Bronchial epithelial cell (primary cell): ENCODE measurements at places on chromosomes 13 and 19. TPM values are rescaled to one million over a fixed set of nuclear protein-coding genes. Genes with fewer than 3 reads are reported as not detected.

DNA sequence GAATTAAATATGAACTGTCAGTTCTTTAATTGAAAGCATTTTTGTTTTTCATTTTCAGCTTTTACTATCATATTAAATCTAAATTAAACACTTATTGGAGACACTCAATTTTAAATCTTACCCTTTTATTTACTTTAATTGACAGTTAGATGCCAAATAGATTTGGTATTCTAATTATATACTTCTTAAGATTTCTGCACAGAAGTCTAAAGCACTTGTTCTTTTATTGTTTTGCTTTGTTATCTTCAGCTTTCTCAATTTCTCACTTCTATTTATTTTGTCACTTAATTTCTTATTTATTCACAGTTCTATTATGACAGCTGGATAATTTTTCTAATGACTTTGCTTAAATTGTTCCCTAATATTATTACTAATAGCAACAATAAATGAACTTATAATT is 1397.3 kb upstream of the MIR17HG start:
- no peak for DNase-seq

GRCh38 chr13:32594157-32594738 is 8.0 kb downstream of the PDS5B start:
- DNase-seq: peak; percentile 22

- DNase-seq: no peak
Observed at GRCh38 chr13:85565652-85566051, 233.6 kb downstream of the SLITRK6 start.

Gene SIGLEC7
- not detected in 2 replicates for total RNA-seq

Gene SIGLEC11
- not detected in 2 replicates for total RNA-seq

DNA sequence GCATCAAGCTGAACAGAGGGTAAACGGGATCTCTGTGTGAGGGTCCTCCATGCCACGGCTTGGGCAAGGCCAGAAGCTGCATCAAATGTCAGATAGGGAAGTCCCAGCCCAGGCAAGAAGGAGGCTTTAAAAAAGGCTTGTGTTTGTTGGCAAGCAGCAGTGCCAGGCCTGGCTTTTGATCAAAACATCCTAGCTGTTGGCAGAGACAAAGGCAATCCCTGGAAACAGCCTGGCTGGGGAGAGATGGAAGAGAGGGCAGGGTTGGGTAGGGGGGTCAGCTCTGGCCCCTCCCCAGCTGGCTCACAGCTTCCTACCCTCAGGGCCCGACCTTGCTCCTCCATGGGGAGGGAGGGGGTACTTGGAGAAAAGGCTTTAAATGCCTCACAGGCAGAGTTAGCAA is 61.8 kb upstream of the KCTD15 start:
- no peak for DNase-seq

DNA sequence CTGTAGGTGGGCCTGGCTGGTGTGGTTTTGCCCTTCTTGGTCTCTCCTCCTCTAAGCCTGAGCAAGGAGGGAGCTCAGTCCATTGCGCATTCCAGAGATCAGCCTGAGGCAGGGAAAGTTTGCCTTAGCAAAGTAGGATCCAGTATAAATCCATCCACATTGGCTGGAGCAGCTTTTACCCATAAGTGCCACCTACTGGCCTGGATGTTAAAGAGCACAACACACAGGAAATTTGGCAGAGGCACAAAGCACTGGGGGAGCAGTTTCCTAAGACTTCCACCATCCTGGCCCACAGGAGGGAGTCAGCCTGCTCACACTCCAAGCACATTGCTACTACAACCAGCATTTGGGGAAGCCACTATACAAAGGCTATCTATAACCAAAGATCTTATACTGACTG is 1124.2 kb downstream of the SLITRK1 start:
- DNase-seq: peak; percentile 10

- no peak for DNase-seq
Observed at GRCh38 chr13:106178816-106179215, 356.6 kb downstream of the EFNB2 start.

Gene PRR22
- 0.26 and 0.53 TPM in 2 replicates for total RNA-seq

- DNase-seq: no peak
Observed at GRCh38 chr13:75318138-75318833, 163.7 kb downstream of the TBC1D4 start.

Gene SLITRK1
- not detected in 2 replicates for total RNA-seq

DNA sequence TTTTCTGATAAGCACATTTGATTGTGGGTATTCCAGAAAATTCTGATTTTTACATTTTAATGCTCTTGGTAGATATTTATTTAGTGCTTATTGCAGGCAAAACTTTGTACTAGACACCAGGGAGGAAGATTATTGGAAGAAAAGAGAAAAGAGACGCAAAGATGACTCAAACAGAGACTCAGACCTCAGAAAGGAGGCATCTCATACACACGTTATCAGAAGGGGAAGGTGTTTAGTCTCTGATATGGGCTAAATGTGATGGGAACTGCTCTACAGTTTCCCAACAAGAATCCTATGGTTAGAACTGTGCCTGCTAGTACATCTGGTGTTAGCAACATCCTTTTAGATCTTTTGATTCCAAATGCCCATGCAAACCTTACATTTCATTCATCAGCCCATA is 245.6 kb downstream of the KLF5 start:
- peak; percentile 13 for DNase-seq

- DNase-seq: peak; percentile 56
Observed at GRCh38 chr19:35592226-35592625, 6.3 kb downstream of the PMIS2 start.

Gene MEX3D
- 34.2 and 43.4 TPM in 2 replicates for total RNA-seq

Gene HIPK4
- 0.26 TPM in 1 of 2 replicates, not detected in the other for total RNA-seq

- DNase-seq: no peak
Observed at GRCh38 chr19:5951338-5951861, 26.5 kb downstream of the RANBP3 start.

DNA sequence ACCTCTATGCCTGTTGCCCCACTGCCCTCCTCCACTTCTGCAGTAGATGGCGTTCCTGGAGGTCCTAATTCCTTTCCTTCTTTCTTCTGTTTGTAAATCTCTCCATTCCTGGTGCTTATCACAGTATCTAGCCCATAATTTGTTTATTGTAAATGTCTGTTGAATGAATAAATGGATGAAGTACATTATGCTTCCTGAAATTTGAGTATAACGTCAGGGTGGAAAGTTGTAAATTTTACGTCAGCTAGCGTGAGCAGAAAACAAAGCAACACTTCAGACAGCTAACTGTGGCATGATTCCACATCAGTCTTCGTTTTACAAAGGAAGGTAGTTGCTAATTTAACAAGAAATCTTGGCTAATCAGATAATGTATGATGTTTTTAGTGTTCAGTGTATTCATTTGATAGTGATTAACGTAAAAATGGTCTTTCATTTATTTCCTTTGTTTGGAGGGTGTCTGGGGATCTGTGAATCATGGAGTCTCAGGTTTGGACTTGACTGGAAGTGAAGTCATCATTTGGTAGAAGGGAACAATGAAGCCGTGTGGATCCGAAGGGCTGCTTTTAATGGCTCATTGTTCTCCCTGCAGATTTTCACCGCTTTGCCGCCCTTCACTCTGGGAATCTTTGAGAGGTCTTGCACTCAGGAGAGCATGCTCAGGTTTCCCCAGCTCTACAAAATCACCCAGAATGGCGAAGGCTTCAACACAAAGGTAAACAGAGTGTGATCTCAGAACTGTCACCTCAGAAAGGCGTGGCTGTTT is 215.1 kb downstream of the SHISA2 start:
- peak; percentile 92 for DNase-seq

DNA sequence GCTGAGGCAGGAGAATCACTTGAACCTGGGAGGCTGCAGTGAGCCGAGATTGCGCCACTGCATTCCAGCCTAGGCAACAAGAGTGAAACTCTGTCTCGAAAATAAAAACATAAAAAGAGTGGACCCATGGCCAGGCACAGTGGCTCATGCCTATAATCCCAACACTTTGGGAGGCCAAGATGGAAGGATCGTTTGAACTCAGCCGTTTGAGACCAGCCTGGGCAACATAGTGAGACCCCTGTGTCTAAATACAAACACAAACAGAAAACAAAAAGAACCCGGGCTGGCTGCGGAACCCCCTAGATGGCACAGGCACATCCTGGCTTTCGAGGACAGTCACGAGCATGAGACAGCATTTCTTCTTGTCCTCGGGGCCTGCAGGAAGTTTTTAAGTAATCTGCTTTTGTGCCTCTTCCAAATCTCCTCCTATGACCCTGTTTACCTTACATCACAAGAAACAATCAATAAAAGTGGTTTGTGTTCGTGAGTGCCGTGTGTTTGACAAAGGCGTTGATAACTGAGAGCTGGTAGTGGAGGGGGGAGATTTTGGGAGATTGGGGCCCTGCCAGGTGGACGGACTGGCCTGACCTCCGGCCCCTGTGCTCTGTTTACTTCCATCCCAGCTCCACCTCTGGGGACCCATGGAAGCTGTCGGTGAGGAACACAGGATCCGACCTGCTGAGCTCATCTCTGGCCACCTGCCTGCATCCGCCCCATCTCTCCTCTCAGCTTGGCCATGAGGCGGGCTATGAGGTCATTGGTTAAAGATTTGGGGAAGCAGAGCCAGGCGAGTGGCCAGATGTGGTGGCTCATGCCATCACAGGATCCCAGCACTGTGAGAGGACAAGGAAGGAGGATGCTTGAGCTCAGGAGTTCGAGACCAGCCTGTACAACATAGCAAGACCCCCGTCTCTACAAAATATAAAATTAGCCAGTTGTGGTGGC is 5.9 kb upstream of the GDF15 start:
- DNase-seq: peak; percentile 68

Gene TDRD12
- total RNA-seq: 0.13 and 1.6 TPM in 2 replicates

- no peak for DNase-seq
Observed at GRCh38 chr13:66859934-66860877, 369.9 kb downstream of the PCDH9 start.
